Choroid plexus epithelial cell (primary cell): ENCODE measurements at places on chromosomes 3 and 15.

DNA sequence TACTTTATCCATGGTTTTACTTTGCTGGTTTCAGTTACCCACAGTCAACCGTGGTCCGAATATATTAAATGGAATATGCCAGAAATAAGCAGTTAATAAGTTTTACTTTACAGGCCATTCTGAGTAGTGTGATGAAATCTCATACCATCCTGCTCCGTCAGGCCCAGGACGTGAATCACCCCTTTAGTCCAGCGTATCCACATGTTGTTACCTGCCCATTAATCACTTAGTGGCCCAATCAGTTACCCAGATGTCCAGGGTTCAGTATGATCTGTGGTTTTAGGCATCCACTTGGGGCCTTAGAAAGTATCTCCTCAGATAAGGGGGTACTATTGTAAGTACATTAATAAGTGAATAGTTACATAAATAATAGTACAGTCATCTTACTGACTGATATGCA lies 88.0 kb downstream of the TTBK2 start:
- DNase-seq = peak; percentile 87

DNA sequence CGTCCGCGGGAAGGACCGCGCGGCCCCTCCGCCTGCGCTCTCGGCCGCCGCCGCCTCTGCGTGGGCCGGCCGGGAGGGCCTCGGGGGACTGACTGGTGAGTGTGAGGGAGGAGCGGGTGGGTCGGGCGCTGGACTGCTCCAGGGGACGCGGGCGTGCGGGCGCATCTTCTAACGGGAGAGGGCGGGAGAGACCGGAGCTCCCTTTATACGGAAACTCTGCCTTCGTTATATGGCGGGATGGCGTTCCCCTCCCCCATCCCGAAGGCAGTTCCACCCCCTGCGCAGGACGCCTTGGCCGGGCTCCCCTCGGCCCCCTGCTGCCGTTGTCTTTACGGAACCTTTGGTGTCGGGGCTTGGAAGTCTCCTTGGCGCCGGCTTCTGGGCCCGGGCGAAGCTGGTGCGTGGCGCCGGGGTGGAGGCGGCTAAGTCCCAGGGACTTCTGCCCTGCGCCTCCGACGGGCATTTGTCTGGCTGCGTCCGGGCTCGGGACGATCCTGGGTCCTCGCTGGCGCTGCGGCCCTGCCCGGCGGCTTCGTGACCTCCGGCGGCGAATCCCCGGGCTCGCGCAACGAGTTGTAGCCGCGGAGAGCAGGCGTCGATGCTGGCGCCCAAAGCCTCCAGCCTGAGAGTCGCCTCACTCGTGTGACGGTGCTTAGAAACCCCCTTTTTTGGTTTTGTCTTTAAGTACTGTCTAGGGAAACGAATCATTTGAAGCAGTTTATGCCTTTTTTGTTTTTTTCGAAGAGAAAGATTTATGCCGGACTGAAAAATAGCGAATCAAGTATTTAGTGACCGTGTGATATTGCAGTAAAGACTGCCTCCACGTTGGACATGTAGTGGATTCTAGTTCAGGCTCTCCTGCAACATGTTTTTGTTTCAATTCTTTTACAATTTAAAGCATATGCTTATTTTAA lies 623 bp downstream of the ZNF639 start:
- DNase-seq = peak; percentile 75

- DNase-seq = no peak
These were observed 540.1 kb downstream of the NTRK3 start for GRCh38 chr15:87716422-87716821.

DNA sequence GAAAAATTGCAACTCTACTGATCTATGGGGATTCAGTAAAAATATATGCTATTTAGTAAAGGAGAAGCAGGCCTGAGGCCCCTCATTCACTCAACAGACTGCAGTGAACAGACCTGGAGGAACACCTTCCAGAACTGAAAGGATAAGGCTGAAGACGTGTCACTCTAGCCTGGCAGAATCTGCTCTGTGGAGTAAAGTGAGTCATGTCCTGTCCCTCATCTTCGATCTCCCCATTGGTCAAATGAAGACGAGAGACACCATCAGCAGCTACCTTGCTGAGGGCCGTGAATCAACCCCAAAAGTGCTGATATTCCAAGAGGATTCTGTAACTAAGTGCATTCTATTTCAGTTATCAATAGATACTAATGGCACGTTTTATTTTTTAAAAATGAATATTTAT lies 359.7 kb downstream of the FGF12 start:
- no peak for DNase-seq

DNA sequence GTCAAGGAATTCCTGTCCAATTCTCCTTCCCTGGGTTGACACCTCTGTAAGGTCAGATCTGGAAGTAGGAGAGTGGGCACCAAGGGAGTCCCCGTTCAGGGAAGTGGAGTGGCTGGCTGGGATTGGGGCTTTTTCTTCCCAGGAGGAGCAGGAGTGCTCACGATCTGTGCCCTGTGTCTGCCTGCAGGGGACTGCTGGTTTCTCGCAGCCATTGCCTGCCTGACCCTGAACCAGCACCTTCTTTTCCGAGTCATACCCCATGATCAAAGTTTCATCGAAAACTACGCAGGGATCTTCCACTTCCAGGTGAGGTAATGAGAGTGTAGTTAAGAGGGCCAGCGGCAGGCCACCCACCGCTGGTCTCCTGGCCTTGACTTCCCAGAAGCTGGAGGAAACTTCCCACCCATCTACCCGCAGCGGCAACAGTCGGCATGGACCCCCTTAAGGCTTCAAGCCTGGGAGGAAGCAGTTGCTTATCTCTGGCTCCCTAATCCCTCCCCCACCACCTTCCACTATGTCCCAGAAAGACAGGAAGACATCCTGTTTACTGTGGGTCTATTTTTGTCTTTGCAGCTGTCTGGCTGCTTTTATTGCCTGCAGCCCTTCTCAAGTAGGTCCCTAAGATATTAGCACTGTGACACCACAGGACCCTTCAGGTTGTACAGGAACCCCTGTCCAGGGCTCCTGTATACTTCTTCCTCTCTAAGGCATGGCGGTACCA lies 26.8 kb downstream of the CAPN3 start:
- peak; percentile 17 for DNase-seq

GRCh38 chr3:131109156-131109555 lies 82.5 kb downstream of the NEK11 start:
- peak; percentile 18 for DNase-seq

DNA sequence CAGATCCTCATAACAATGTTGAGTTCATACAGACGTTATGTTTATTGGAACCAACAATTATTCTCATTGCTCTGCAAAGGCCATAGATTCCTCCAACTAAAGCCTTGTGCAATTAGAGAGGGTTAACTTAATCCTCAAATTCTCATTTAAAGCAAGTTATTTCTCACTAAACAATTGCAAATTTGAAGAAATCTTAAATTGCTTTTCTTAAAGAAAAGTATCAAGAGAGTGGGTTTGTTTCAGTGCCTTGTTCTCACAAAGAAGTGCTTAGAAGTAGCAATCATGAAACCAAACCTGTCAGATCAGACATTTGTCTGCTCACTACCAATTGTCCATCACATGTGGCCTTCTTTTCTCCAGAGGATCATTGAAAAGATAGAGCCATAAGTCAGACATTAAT lies 124.8 kb downstream of the KCNH8 start:
- DNase-seq = no peak

DNA sequence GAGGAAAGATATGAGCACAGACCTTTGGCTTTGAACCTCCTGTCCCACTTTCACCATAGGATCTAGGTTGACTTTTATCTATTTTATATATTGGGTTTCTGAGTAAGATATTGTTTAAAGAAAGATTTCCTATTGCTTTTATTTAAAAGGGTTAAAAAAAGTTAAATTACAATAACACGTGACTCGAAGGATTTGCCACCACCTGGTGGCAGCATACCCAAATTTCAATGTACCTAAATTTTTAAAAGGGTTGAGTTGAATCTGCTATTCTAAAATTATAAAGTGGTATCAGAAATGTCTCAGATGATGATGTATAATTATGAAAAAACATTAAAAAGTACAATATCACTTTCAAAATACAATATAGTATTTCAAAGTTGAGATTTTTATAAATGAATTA lies 368.4 kb downstream of the MECOM start:
- peak; percentile 61 for DNase-seq

DNA sequence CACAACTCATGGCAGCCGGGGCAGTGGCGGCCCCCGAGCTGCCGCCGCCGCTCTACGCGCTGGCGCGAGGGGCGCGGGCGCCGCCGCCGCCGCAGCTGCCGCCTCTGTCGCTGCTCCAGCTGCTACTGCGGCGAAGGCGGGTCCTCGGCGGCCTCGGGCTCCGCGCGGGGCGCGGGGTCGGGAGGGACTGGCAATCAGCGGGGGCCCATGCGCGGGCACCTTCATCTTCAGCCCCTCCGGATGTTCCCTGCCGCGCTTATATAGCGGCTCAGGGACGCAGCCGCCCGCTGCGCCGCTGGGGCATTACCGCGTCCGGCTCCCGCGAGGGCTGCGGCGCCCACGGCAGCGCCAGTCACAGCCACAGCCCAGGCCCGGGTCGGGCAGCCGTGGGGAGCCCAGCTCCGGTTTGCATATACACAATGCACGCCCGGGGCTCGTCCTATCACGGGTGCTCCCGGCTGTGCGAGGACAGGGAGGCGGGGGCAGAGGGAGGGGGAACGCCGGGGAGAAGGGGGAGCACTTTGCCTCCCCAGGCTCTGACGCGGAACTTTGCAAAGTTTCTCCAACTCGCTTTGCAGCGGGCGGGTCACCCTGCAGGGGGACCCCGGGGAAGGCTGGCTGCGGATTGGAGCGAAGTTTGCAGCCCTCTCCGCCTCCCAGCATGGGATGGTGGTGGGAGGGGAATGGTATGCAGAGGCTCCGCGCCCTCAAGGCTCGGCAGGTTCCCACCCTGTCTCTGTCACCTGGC lies at the start of gene VGLL3:
Gene VGLL3, minus strand, starts transcription at position 416 of the 748 bp plus-strand sequence. Its CDS starts 406 bp downstream, at position 10.
- DNase-seq = peak; percentile 97

GRCh38 chr3:38004415-38005075 lies 14.0 kb downstream of the VILL start:
- peak; percentile 75 for DNase-seq

- no peak for DNase-seq
These were observed 32.4 kb downstream of the LSM3 start for GRCh38 chr3:14210843-14211594.

DNA sequence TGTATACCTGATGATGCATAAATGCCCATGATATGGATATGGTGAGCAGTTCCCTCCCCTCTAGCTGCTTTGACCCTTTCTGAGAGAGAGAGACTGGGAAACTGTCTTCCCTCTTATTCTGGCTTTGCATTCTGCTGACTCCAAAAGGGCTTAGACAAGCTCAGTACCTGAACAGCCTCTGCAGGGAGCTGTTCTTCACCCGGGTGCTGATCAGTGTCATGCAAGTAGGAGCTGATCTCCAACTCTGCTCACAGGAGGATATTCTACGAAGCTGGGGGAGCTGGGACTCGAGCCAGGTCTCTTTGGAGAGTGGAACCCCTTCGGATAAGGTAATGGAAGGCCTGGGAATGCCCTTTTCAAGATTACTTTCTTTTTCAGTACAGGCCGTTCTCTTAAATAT lies 237.1 kb downstream of the RYR3 start:
- peak; percentile 48 for DNase-seq

DNA sequence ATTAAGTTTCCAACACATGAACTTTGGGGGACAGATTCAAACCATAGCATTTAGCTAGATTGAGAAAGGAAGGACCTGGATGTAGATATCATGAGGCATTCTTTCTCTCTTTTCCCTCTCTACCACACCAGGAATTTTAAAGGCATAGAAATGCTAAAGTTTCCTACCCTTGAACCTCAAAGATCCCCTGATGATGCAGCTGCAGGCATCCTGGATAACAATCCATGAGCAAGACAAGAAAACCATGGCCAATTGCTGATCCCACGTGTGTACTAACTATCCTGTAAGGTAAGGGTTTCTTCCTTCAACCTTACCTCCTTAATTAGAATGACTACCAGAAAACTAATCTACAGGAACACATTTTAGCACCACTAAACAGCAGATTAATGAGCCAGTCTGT lies 36.8 kb downstream of the CPNE4 start:
- DNase-seq = no peak

DNA sequence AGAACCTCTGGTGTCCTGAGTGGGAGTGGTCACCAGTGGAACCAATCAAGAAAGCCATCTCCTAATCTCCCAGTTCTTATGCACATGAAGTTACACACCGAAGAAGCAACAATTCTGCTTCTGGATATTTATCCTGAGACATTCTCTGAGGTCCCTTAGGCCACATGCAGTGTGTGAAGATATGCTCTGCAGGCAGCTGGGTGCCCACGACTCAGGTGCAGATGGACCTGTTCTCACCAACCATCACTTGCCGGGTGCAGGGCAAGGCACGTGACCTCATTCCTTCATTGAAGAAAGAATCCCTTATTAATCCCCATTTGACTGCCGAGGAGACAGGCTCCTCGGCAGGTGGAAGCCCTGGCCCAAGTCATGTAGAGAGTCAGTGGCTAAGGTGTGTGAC lies 79.8 kb downstream of the WNT7A start:
- DNase-seq = no peak

- DNase-seq = peak; percentile 95
These were observed 141.2 kb upstream of the SLC7A14 start for GRCh38 chr3:170726976-170727661.

- DNase-seq = no peak
These were observed 76.7 kb downstream of the TOP2B start for GRCh38 chr3:25587975-25588374.

DNA sequence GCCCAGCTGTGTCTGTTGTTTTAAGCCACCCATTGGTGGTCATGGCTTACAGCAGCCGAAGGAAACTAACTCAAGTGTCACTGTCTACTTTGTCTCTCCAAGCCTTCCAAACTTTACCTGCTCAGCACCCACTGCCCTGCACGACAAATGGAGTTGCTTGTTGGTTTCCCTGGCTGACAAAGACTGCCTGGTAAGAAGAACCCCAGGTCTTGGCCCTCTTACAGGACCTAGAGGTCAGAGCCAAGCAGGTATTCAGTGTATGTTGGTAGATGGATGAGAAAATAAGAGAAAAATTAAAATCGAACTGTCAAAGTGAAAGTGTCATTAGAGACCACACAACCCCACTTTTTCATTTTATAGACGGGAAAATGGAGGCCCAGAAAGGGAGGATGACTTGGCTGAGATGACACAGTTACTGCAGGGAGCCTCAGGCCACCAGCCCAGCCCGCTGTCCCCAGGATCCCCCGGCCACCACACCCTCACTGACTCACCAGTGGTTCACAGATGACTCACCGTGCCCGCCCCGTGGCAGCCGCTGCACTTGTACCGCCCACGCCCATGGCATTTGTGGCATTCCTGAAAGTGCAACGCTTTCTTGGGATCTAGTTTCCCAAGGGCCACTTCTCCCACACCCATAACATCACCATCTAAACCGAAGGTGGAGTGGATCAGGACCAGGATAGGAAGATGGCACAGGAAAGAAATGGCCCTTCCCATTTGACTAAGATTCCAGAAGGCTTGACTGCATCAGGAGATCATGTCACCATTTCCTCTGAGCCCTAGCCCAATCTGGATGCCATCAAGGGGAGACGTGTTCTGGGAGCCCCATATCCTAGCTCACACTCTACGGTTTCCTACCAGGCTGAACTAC lies 15.2 kb downstream of the SSUH2 start:
- peak; percentile 51 for DNase-seq

- no peak for DNase-seq
These were observed 8.9 kb upstream of the LRRC2 start for GRCh38 chr3:46574881-46575576.

GRCh38 chr15:89482139-89482538 lies 14.2 kb downstream of the RHCG start:
- DNase-seq = no peak
